Activated CD8-positive, alpha-beta T cell treated with anti-CD3 and anti-CD28 coated beads, Interleukin-2, amount 10 ng/mL, durations not matched to agents 7 days and 5 days (primary cell): ENCODE measurements at places on chromosomes 13 and 19. TPM values are rescaled to one million over a fixed set of nuclear protein-coding genes. Genes with fewer than 3 reads are reported as not detected.

GRCh38 chr13:50267917-50268316 is 252.7 kb downstream of the KCNRG start:
- DNase-seq = no peak
- no peak overlapping the region for H3K27ac ChIP-seq
- no peaks in the 10 kb centered on the region for H3K4me1 ChIP-seq
- H3K4me3 ChIP-seq = no peak overlapping the region
- H3K27me3 ChIP-seq = peaks cover 9% of the 10 kb centered on the region

DNA sequence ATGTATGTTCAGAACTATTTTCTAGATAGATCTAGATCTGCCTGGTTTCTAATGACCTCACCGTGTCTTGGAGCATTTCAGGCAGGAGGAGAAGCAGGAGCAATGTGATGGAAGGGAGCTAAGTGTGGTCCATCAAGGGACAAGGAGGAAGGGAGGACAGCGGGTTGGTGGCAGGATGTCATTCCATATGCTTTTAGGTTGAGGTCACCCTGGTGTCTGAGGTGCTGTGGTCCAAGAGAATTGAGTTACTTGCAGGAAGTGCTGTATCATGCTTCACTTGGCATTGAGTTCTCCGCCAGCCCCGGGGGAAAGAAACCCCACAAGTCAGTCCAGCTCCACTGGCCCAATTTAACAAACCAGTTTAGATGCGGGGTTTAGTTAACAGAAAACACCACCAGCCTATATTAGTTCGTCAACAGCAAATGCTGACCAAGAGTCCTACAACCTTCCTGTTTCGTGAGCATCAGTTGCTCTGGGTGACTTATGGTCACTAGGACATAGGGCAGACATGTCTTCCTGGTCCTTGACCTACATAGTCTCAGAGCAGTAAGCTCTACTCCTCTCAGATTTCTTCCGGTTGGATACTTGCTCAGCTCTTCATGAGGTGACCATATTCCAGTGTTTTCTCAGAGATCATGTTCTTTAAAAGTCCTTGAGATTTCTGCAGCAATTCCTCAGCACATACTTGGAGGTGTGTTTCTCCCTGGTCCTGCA is 79.4 kb downstream of the MBNL2 start:
- H3K27ac ChIP-seq = no peak overlapping the region
- DNase-seq = no peak
- H3K27me3 ChIP-seq = no peaks in the 10 kb centered on the region
- H3K36me3 ChIP-seq = no peaks in the 10 kb centered on the region
- no peaks in the 10 kb centered on the region for H3K4me1 ChIP-seq

DNA sequence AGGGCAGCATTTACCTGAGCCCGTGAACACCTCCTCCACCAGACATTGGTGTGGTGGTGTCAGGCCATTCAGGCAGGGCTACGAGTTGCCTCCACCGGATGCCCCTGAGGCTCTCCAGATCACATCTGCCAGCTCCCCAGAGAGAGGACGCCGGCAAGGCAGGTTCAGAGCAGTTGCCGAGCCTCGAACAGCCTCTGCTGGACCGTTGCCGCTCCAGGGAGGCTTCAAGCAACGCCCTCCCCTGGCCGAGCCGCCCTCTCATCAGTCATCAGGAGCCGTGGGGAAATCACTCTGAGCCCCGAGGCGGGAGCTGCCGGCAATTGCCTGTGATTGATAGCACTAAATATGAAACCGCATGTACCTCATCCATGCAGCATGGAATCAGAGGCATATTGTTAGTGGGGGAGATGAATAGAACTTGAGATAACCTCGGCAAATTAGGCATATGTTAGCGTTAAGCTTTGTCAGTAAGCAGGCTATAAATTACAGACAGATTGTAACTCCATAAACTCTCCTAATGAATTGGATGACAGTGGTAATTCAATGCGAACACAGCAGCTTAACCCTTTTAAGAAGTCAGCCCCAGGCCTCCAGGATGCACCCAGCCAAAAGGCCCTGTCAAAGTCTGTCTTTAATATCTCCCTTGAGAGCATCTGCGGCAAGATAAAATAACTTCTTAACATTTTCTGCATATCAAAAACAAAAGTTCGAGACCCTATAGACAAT is 29.8 kb upstream of the SPACA7 start:
- no peak for DNase-seq
- no peak overlapping the region for H3K4me3 ChIP-seq
- H3K36me3 ChIP-seq = no peaks in the 10 kb centered on the region
- no peak overlapping the region for H3K27ac ChIP-seq
- H3K4me1 ChIP-seq = no peaks in the 10 kb centered on the region

DNA sequence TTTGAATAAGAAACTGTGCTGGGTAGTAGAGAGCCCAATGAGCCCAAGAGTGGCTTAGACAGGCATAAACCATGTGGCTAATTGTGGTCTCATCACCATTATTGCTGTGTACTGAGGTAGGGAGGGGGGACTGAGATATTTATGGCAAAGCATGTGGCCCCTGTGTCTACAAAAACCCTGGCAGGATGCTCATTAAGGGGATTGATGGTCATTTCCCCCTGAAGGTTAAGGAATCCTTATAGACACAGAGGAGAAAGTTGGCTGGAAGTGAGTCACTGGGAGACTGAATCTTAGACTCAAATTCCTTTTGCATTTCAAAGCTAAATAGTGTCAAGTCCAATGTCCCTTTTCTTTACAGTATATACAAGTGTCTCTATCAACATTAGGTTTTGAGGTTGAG is 9.8 kb upstream of the DACT3 start:
- H3K4me1 ChIP-seq = no peaks in the 10 kb centered on the region
- DNase-seq = no peak
- no peak overlapping the region for H3K4me3 ChIP-seq
- no peaks in the 10 kb centered on the region for H3K27me3 ChIP-seq

DNA sequence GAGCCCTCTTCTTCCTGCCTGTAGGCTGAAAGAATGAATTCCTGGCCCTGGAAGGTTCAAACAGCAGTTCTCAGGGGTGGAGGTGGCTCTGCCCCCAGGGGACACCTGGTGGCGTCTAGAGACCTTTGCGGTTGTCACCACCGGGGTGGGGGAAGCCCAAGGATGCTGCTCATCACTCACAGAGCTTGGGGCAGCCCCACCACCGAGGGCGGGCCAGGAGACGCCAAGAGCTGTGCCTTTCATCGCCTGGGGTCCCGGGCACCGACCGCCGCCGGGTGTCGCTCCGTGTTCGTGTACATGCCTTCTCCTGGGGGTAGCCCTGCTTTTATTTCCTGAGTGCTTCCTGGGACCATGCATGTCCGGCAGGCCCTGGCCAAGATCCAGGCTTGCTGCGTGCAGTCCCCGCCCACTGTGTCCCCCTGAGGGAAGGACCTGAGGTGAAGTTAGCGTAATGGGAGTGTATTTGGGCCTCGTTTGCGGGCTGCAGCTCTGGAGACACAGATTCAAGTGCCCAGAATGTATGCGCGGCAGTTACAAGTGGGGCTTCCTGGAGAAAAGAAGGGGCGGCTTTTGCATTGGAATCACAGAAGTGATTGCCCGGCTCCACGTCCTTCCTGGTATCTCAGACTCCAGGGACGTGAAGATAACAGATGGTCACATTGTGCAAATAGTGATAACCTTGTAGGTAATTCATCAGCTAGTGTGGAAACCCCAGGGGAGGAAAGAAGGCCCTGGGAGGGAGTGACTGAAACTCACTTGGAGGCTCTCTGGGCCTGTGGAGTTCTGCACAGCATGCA is 7.8 kb downstream of the DOT1L start:
- peaks cover 61% of the 10 kb centered on the region for H3K4me1 ChIP-seq
- H3K27ac ChIP-seq = peak overlapping the region; percentile 34
- DNase-seq = peak; percentile 79
- peaks cover 22% of the 10 kb centered on the region for H3K36me3 ChIP-seq
- H3K27me3 ChIP-seq = no peaks in the 10 kb centered on the region

DNA sequence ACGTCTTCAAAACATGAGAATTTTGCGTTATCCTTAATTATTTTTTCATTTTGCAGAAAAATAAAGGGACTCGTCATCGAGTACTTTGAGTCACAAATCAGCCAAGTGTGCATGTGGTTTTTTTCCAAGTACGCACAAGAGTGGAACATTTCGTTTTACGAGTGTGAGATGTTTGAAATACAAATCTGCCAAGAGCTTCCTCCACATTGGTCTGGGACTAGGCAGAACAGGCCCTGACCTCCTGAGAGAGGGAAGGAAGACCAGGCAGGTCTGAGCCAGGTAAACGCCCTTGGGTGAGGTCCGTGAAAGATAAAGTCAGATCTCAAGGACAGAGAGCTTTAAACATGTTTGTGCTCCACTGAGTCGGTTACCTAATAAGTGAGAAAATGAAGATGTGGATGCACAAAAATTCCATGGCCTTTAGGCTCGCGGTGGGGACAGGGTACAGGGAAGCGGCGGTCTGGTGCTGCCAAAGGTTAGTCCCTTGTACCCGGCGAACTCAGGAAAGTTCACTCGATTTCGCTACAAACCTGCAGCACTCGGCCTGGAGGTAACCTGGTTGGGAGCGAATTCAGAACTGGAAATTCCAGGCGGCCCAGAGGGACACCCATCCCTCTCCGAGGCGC is 473 bp upstream of the ITM2B start:
- peaks cover 5% of the 10 kb centered on the region for H3K27me3 ChIP-seq
- peak overlapping the region; percentile 94 for H3K4me3 ChIP-seq
- H3K27ac ChIP-seq = peak overlapping the region; percentile 89
- peaks cover 39% of the 10 kb centered on the region for H3K4me1 ChIP-seq

GSX1 gene
- not detected for total RNA-seq

CRYL1 gene
- 11.5 TPM for total RNA-seq

ZNF582 gene
- total RNA-seq = 3.3 TPM

ARHGEF7 gene
- total RNA-seq = 67.1 TPM

FUT3 gene
- total RNA-seq = not detected
